ENCODE measurements at places on chromosomes 12 and 14. TPM values are rescaled to one million over a fixed set of nuclear protein-coding genes. Genes with fewer than 3 reads are reported as not detected.

DNA sequence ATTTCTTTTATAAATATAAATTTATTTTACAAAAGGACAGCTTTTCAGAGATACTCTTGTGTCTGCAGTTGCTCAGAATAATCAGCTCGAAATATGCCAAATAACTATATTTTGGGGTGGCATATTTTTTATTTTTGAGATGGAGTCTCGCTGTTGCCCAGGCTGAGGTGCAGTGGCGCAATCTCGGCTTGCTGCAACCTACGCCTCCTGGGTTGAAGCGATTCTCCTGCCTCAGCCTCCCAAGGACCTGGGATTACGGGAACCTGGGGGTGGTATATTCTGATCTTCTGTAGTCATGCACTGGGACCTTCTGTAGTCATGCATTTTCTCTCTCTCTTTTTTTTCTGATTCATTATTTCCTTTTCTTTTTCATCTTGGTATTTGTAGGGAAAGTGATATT lies 135.0 kb upstream of the AMIGO2 start:
- DNase-seq: no peak

DNA sequence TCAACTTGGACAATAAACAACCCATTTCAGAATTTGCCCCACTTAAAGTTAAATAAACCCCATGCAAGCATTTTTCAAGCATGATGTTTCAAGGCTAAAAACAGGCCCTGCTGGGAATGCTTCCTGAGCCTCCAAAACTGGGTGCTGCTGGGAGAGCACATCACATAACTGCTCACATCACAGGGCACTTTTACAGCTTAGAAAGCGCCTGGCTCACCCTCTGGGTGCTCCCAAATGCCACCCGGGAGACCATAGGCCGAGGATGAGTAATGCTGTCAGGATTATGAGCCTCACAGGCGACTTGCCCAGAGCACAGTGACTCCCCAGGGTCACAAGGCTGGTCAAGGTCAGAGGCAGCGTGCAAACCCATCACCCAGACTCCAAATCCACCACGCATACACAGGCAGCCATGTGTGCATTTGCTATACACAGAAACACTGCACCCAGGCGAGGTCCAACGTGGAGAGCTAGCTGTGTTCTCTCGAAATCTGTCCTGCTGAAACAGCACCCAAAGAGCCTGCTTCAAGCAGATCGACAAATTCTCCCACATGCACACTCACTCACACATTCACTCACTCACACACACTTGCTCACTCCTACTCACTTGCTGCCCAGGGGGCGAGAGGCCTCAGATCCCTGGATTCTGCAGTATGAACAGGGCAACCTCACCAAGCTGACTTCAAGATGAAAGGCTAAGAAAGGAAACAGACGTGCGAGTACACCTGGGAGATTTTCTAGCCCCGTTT lies 58.7 kb downstream of the ITPK1 start:
- DNase-seq: no peak

DNA sequence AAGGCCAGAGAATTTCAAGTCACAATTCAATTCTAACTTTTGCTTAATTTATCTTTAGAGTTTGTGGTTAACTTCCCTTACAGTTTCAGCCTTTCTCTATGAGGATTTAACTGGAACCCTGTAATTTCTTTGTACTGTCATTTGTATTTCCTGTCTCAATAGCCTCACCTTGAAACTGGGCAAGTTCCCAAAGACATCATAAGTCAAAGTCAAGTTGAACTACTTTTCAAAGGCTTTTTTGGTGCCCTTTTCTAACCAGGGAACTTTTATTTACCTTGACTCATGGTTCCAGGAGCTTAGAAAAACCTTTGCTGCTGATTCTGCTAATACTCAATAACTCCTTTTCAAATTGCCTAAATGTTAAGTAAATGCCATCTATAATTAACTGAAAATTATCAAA lies 200.8 kb upstream of the KRR1 start:
- DNase-seq: no peak

DNA sequence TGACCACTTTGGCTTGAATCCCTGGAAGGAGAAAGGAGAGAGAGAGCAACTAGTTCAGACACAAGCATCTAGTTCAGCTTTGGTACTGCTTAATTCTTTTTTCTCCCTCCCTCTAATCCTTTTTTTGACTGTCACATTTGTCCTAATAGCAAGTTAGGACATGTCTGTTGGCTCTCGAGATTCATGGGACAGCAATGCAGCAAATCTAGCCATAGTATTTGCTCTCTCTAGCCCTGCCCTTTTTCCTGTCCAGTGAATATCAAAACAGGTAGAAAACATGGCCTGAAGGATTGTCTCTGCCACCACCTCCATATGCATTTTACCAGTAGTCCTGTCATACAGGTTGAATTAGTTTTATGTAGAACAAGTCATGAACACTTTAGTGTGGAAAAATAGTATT lies 116.4 kb downstream of the PTPRB start:
- no peak for DNase-seq

GRCh38 chr14:96663491-96664067 lies 133.6 kb upstream of the VRK1 start:
- DNase-seq: no peak

- DNase-seq: no peak
These were observed 242.3 kb downstream of the NRXN3 start for GRCh38 chr14:78412475-78412874.

DNA sequence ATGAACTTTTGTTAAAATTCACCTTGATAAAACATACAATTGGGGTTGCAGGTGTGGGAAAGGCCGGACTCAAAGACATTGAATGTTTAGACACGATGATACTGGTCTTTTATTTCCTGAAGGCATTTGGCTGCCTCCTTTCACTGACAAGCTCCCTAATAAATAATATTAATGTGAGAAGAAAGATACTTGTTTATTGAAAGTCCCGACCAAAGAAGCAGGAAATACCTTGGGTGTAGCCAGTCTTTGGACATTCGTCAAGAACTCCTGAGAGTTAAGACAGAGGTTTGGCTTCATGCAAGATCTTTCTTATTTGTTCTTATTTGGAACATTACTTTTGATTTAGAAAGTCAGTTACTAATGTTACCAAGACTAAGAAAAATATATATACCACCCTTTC lies 1133.8 kb upstream of the SEL1L start:
- no peak for DNase-seq

GRCh38 chr14:87745507-87746118 lies 247.4 kb downstream of the GALC start:
- DNase-seq: no peak

- DNase-seq: no peak
These were observed 42.2 kb upstream of the FBXO33 start for GRCh38 chr14:39474416-39474911.

GRCh38 chr12:67288561-67288960 lies 19.4 kb downstream of the CAND1 start:
- no peak for DNase-seq

GRCh38 chr14:89373185-89373584 lies 43.8 kb downstream of the FOXN3 start:
- no peak for DNase-seq

GRCh38 chr14:21093769-21094681 lies 4.4 kb downstream of the ZNF219 start:
- DNase-seq: peak; percentile 9

DNA sequence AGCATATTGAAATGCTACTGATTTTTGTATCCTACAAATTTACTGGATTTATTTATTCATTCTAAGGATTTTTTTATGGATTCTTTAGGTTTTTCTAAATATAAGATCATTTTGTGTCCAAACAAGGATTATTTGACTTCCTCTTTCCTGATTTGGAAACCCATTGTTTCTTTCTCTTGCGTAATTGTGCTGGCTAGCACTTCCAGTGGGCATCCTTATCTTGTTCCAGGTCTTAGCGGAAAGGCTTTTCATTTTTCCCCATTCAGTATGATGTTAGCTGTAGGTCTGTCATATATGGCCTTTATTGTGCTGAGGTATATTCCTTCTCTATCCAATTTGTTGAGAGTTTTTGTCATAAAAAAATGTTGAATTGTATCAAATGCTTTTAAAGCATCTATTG lies 57.2 kb upstream of the RHOJ start:
- DNase-seq: no peak

DNA sequence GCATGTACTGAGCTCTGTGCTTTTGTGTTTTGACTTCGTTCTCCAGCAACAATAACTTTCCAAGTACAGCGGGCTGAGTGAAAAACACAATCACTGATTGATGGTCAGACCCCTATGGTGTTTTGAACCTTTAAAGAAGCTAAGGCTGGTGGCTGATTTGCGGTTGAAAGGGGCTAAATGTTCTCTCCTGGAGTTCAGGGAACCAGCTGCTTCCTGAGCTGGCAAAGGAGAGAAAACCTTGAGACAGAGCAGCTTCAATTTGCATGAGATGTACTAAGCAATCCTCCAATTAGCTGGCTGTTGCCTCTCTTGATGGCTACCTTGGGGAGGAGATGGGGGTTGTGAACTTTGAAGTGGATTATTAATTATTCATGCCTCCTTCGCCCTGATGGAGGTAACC lies 546.7 kb upstream of the SEL1L start:
- DNase-seq: no peak

GRCh38 chr14:34398024-34398423 lies 64.0 kb downstream of the SPTSSA start:
- no peak for DNase-seq

DNA sequence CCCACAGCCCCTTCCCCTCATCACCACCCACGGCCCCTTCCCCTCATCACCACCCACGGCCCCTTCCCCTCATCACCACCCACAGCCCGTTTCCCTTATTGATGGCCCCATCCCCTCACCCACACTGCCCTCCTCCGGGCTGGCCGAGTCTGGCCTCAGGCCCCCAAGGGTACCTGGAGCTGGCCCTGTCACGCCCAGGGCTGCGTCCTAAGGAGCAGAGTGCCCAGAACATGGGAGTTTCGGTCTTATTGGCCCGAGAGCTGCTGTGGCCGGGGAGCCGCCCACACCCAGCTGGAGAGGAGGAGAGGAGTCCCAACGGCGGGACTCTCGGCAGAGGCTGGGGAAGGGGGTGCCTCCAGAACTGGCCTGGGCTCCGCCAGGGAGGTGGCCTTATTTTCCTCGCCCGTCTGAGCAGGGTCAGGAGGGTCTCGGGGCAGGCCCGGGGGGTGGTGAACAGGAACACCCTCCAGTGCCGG lies 182.3 kb downstream of the KIF26A start:
- DNase-seq: no peak

The NR1H4 gene
- not detected for total RNA-seq

The NTF3 gene
- 0.78 TPM for total RNA-seq

The SLC48A1 gene
- 23.2 TPM for total RNA-seq

All from Right ventricle myocardium inferior (tissue), 1 donor.